ENCODE measurements at places on chromosomes 3 and 15. TPM values are rescaled to one million over a fixed set of nuclear protein-coding genes. Genes with fewer than 3 reads are reported as not detected.

Gene PRR20G
- total RNA-seq, result not detected

DNA sequence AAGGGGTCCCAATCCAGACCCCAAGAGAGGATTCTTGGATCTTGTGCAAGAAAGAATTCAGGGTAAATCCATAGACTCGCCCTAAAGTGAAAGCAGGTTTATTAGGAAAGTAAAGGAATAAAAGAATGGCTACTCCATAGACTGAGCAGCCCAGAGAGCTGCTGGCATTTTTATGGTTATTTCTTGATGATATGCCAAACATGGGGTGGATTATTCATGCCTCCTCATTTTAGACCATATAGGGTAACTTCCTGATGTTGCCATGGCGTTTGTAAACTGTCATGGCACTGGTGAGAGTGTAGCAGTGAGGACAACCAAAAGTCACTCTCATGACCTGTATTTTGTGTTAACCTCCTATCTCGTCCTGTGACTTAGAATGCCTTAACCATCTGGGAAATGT lies 142.2 kb downstream of the DOCK3 start:
- DNase-seq, result no peak

Gene OIP5
- 67.7 TPM for total RNA-seq

- DNase-seq, result no peak
Measured at GRCh38 chr15:44246521-44247268, 41.8 kb upstream of the GOLM2 start.

Gene CP
- not detected for total RNA-seq

Gene C3orf85
- total RNA-seq, result not detected

Gene NOX5
- not detected for total RNA-seq

GRCh38 chr3:64898941-64899340 lies 211.1 kb upstream of the ADAMTS9 start:
- DNase-seq, result no peak

Gene BCHE
- 1.7 TPM for total RNA-seq
